ENCODE measurements at places on chromosomes 6 and 20. TPM values are rescaled to one million over a fixed set of nuclear protein-coding genes. Genes with fewer than 3 reads are reported as not detected.

DNA sequence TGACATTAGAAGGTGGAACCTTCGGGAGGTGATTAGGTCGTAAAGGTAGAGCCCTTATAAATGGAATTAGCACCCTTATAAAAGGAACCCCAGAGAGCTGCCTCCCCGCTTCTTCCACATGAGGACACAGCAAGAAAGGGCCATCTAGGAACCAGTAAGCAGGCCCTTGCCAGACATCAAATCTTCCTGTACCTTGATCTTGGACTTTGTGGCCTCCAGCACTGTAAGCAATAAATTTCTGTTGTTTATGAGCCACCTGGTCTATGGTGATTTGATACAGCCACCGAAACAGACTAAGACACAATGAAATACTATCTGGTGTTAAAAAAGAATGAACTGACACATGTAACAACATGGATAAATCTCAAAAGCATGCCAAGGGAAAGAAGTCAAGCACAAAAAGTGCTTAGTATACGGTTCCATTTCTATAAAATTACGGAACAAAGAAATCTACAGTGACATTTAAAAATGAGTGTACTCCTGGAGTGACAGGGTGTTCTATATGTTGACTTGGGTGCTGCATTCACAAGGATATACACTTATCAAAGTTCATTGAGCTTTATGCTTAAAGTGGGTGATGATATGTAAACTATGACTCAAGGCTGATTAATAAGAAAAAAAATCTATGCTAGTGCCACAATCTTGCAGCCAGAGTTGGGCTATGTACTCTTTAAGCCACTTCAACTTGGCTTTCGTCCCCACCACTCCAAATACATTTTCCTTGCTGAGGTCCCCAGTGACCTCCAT, 18.4 kb downstream of the SERPINB1 start:
- peak; percentile 10 for DNase-seq

Gene LY6G6D
- not detected for total RNA-seq

GRCh38 chr6:129567374-129567773, 142.6 kb downstream of the ARHGAP18 start:
- DNase-seq = no peak

- DNase-seq = no peak
Measured at GRCh38 chr6:5624256-5624655, 362.9 kb downstream of the FARS2 start.

- no peak for DNase-seq
Measured at GRCh38 chr6:36798852-36799251, 40.4 kb downstream of the CPNE5 start.

DNA sequence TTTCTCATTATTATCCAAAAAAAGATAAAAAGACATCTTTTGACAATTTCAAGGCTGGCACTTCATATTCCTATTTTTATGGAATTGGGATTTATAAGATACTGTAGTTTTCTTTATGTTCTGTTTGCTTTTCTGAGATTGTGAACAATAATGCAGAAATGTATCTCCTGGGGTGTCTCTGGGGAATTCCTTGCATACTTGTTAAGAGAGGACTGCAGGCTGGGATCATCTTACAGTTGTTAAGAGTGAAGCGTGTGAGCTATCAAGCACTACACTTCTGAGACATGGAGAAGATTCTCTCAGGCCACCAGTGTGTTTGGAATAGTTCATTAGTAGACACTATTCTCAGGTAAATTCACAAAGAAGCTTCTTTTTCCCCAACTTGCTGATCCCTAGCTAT, 963.3 kb upstream of the GJE1 start:
- no peak for DNase-seq

Gene KIZ
- total RNA-seq = 4.8 TPM

- DNase-seq = peak; percentile 30
Measured at GRCh38 chr6:48825501-48826151, 637.4 kb downstream of the MMUT start.

Gene KCNB1
- 7.0 TPM for total RNA-seq

Gene F13A1
- not detected for total RNA-seq

DNA sequence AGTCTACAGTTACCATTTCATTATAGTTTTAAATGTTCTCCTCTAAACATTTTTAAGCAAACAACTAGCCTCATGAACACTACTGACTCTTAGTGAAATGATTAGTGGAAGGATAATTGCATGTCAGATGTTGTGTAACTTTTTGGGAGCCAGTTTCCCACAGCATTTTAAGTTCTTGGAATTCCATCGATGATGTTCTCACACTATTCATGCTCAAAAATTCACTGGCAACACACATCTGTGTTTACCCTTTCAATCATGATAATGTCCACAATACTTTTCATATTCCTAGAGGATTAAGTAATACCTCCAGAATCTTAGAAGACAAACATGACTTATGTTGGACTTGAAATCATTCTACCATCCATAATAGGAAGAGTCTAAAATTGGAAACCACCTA, 678.1 kb upstream of the ID4 start:
- no peak for DNase-seq

DNA sequence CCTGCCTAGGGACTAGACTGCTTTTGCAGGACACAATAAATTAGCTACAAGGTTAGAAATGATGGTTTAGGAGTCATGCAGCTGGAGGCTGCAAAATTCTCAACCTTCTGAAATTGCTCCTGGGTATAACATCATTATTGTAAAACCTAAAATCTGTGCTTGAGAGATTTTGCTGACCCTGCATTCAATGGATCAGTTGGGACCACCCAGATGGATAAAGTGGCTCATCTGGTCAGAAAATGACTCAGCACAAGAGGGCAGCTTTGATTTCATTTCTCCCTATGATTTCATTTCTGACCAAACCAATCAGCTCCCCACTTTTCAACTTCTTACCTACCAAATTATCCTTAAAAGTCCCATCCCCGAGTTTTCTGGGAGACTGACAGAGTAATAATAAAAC, 367.3 kb upstream of the AGPAT4 start:
- no peak for DNase-seq

DNA sequence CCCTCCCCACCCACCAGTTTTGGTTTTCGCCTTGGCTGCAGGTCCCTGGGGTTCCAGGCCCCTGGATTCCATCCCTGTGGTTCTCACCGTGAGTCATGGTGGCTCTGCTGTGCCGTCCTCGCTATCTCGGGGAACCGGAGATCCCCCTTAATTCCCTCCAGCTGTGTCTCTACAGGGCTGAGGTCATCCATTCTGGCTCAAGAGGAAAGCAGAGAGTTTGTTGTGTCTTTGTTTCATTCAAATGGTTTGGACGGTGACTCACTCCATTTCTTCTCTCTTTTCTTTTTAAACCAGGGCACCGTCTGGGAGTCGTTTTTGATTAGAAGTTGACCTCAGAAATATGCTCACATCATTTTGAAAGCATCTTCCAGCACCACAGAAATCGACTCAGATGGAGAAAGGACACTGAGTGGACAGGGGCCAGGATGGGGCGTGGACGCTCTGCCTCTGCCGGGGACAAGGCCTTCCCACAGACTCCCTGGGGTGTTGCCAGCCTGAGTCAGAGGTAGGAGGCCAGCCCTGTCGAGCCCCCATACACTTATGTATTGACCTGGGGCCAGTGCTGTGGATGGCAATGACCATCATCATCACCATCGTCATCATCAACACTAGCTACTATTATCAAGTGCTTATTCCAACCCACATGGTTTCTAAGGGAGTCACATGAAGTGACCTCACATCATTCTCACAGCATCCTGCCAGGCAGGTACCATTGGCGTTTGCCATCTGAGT, 176.2 kb downstream of the NFATC2 start:
- DNase-seq = peak; percentile 98

- peak; percentile 63 for DNase-seq
Measured at GRCh38 chr20:62675156-62675876, 33.0 kb downstream of the SLCO4A1 start.

DNA sequence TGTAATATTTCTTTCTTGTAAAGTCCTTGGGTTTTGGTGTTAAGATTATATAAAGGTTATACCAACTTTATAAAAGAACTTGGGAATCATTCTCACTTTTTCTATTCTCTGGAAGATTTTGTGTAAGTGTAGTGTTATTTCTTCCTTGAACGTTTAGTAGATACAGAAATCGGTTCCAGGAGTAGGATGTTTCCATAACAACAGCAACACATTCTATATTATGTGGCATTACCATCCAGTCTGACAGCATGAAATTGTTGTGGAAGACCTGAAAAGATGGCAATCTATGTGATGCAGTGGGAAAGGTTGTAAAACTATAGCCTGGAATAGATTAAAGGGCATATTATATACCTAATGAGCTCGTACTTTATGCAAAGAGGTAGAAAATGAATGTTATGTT, 13.8 kb downstream of the ECT2L start:
- no peak for DNase-seq

- DNase-seq = no peak
Measured at GRCh38 chr20:34948030-34948429, 7.6 kb downstream of the GSS start.

- no peak for DNase-seq
Measured at GRCh38 chr6:84449220-84449619, 221.8 kb upstream of the CEP162 start.

- no peak for DNase-seq
Measured at GRCh38 chr6:158467923-158468322, 92.0 kb upstream of the TMEM181 start.

DNA sequence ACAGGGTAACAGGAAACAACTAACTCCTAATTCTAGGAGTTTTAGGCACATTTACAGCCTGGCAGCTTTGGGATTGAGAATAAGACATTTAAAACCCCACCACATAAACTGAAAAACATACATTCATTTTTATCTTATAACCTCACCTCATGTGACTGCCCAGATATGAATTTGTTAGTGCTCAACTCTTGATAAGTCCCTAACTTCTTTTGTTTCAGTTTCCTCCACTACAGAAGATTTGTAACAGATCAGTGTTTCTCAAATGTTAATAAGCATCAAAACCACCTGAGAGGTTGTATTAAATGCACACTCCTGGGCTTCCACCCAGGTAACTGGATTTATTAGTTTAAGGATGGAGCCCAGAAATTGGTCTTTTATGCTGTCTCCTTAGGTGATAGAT, 190.1 kb upstream of the ARID1B start:
- DNase-seq = no peak

GRCh38 chr6:30513451-30513850, 24.1 kb downstream of the HLA-E start:
- DNase-seq = no peak

Gene OPN5
- not detected for total RNA-seq

Gene LEMD2
- 36.0 TPM for total RNA-seq

Gene ATAT1
- 0.16 TPM for total RNA-seq

DNA sequence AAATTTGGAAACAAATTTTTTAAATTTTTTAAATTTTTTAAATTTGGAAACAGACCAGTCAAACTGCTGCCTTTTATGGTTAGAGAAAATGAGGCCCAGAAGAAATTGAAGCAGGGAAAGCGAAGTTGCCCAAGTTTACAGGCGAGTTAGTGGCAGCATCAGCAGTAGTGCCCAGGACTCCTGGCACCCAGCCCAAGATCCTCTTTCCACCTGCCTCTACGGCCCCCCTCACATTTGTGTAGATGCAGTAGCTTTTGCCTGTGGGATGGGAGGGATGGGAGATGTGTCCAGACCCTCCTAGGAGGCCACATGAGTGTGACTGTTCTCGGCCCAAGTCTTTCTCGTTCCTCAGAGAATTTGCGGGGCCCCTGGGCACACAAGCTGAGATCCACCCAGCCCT, 49.8 kb downstream of the HNF4A start:
- no peak for DNase-seq

GRCh38 chr6:71393471-71393870, 104.9 kb downstream of the OGFRL1 start:
- DNase-seq = no peak

- DNase-seq = peak; percentile 48
Measured at GRCh38 chr20:40654876-40655275, 34.2 kb downstream of the MAFB start.

DNA sequence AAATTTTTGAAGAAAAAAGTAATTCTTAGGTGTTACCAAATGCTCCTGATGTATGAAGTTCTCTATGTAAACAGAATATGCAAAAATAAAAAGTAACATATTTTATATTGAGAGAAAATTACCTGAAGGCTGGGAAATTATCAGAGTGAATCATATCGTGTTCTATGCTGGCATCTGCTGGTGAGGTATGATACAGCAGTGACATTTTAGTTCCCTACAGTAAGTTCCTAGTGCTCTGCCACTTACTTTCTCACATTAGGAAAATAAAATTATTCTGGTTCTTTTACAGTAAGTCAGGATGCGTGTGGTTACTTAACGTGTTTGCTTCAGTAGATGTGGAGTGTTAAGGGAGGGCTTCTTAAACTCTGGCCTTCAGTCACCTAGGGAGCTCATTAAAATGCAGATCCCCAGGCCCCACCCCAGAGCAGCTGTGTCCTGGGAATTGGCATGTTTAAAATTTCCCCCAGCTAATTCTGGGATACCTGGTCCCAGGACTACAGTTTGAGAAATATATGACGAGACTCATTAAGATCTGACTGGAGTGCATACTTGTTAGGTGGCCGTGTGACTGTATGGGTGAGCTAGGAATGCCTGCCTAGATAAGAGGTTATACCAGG, 3.2 kb downstream of the ACTR5 start:
- no peak for DNase-seq

Gene BPIFB6
- total RNA-seq = not detected

Gene HLA-DOA
- total RNA-seq = not detected

Gene TAAR2
- not detected for total RNA-seq

DNA sequence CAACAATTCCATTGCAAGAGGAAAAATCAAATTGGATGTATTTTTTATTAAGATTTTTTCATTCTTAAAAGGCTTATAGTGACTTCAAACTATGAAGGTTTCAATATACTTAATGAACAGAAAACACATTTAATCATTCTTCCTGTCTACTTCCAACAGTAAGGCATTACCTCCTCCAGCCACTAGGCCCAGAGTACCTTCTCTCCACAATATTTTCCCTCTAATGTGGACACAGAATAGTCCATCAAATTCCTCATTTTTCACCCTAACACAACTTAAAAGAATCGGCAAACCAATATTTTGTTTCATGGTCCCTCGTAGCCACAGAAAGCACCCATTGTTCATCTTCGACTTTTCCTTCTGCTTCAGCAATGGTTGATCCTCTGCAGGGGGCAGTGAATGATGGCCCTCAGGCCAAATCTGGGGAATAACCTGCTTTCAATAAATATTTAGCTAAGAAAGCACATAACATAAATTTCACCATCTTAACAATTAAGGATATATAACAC, 335.4 kb upstream of the ID4 start:
- DNase-seq = no peak

DNA sequence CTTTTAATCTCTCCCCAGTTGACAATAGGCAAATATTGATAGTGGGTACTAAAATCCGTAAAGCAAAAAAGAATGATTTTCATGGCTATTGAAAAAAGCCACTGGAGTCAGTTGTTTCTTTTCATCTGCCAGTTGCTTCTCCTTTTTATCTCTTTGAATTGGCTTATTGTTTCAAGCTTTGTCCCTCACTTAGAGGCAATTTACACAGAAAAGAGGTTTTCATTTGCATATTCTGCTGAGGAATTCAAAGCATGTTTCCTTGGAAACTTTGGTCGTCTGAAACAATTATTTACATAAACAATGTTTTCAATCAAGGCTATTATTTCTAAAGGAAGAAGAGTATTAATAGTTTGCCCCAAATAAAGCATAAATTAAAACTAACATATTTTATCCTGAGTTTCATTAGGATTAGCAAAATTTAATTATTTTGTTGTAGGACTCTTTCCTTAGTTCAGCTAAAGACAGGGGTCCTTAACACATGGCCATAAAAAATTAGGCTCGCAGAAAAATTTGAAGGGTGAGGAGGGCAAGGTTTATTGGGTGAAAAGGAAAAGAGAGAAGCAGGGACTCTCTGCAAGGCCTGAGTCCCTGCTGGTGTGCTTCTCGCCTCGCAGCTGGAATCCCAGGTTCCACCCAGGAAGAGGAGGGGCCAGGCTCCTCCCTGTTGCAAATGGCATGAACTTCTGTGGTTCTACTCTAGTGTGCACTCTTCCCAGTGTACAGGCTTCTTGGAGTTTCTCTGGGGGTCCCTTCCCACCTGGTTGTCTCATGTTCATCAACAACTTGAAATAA, 138.8 kb upstream of the LAMA2 start:
- DNase-seq = no peak

Data from MG63 (cell line).